ENCODE measurements at places on chromosomes 7 and 10.

DNA sequence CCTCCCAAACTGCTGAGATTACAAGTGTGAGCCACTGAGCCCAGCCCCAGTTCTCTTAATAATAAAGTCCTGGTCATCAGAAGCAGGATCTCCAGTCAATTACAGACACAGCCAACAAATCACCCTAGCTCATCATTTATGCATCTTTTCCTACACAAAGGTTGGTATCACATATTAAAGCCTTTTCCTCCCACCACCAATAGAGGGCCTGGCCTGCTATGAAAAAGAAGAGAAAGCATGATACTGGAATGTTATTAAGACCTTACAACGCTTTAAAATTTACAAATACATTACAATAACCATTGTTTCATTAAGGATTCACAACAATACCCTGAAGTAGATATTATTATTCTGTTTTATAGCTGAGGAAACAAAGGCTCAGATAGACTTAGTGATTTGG is 25.9 kb downstream of the VAX1 start:
- no peak for DNase-seq

DNA sequence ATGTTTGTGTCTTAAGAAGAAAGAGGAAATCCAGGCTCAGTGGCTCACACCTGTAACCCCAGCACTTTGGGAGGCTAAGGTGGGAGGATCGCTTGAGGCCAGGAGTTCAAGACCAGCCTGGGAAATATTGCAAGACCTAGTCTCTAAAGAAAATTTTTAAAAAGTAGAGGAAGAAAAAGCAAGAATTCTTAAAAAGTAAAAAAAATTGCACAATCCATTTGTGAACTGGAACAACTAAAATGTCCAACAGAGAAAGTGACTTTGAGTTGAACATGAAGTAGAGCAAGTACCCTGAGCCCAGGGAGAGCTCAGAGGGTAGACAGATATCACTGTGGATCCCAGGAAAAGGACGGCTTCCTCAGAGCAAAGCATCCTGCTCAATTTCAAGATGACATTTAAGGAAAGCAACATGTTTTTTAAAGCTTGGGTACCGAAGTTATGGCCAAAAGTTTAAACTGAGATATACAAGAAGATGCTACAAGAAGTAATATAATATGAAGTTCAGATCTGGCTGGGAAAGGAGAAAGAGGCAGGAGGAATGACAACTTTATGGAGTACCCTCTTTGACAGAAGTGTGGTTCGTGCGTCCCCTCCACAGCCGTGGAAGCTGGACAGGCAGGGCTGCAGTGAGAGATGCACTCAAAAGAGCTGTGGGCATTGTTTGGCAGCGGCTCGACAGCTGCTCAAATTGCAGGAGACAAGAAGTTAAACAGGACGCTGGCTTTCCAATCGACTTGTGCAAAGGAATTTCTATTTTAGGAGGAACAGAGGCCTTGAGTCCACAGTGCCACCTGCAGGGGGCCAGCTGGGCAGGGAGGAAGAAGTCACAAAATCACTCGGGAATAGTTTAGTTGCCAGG is 201.3 kb downstream of the JCAD start:
- no peak for DNase-seq

GRCh38 chr10:78445308-78445707 is 411.6 kb downstream of the RPS24 start:
- DNase-seq, result no peak

DNA sequence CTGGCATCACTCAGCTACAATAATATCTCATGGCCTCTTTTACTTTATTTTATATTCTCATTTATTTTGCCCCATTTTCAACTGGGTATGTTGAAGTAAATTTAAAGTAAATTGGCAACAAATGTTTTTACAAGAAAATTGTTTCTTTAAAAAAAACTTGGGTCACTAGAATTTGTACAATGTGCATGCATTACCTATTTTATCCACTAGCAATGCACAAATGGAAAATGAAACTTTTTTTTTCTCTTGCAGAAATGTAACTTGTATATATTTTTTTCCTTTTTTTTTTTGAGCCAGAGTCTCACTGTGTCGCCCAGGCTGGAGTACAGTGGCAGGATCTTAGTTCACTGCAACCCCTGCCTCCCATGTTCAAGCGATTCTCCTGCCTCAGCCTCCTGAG is 10.3 kb upstream of the H2AZ2 start:
- no peak for DNase-seq

DNA sequence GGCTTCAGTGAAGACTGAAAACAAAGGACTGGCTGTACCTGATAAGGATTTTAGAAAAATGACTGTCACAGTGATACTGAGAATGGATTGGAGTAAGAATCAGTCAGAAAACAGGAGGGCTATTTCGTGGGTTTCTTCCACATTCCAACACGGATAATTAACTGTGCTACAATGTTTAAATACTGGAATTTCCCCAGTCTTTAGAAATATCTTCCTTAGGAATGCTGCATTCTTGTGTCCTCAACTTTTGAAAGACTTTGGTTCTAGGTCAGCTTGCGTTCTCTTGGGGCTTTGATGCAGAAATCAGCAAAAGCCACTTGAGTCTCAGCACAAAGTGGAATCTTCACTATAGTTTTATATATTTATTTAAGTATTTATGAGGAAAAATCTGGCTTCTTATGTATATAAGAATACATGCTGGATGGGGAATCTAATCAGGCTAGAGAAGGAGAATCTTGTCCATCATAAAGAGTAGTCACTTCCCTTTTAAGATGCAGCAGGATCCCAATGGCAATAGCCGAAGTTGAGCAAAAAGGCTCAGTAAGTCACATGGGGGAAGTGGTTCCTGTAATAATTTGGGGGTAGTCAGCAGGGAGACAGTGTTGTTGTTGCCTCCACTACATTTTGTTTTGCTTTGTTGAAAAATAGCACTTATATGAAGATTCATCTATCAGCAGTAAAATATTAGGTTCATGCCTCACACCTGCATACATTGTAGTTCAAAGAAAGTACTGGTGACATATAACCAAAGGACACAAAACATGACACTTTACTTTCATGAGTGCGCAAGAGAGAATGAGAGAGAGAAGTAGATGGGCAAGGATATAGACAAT is 86.0 kb downstream of the CH25H start:
- no peak for DNase-seq

- no peak for DNase-seq
Measured at GRCh38 chr7:130946114-130946513, 212.1 kb upstream of the KLF14 start.

- DNase-seq, result peak; percentile 69
Measured at GRCh38 chr10:112565434-112566053, 118.5 kb downstream of the VTI1A start.

DNA sequence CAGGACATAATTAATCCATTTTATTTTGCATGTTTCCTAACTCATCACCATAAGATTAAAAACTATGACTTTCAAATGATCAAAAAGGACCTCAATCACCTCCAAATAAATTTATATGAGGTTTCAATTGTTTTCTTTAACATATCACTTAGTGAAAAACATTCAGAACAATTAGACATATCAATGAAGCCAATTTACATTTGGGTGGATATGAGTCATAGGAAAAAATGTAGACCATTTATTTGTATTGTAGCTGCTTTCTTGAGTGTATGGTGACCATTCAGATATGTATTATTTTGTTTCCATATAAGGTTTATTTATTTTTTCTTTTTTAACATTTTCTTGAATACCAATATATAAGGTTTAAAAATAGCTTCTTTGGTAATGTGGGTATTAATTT is 13.3 kb upstream of the EXOC6 start:
- DNase-seq, result no peak

GRCh38 chr7:56091591-56091990 is 1.2 kb downstream of the PHKG1 start:
- DNase-seq, result no peak

DNA sequence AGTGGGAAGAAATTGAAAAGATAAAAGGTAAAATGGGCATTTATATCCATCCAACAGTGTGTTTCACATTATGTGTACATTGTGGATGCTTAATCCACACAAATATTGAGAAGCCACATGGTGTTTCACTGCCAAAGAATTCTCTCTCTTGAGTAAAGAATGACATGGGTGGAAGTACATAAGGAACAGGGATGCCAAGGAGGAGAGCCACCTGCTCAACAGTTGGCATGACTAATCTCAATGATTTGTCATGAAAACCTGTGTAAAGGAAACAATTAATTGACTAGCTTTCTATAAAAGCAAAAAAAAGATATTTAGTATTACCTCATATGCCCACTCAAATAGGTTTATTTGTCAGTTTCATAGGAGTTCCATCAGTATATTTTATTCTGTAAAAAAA is 43.1 kb downstream of the MAGI2 start:
- no peak for DNase-seq

- no peak for DNase-seq
Measured at GRCh38 chr7:20466543-20467021, 135.9 kb downstream of the ITGB8 start.

GRCh38 chr10:124084708-124085107 is 8.7 kb downstream of the CHST15 start:
- no peak for DNase-seq

GRCh38 chr10:117967149-117967650 is 79.5 kb downstream of the RAB11FIP2 start:
- peak; percentile 90 for DNase-seq

GRCh38 chr10:14975672-14976273 is 16.6 kb downstream of the MEIG1 start:
- no peak for DNase-seq
